Upper lobe of right lung (tissue), 1 donor: ENCODE measurements at places on chromosomes 7 and 10.

DNA sequence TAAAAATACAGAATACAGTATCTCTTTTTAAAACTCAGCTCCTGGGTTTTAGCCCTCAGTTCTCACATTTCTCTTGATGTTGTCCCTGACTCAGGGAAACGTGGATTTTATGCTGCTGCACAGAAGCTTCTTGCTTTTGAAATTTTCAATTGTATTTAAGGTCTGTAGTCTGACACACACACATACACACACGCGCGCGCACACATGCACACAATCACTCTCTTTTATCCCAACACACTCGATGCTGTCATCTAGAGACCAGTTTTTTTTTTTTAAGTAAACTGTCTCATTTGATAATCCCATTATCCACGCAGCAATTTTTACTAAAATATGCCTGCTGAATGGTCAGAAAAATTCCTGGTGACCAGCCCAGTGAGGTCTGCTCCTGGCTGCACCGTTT lies 108.6 kb downstream of the KMT2E start:
- DNase-seq, result no peak

DNA sequence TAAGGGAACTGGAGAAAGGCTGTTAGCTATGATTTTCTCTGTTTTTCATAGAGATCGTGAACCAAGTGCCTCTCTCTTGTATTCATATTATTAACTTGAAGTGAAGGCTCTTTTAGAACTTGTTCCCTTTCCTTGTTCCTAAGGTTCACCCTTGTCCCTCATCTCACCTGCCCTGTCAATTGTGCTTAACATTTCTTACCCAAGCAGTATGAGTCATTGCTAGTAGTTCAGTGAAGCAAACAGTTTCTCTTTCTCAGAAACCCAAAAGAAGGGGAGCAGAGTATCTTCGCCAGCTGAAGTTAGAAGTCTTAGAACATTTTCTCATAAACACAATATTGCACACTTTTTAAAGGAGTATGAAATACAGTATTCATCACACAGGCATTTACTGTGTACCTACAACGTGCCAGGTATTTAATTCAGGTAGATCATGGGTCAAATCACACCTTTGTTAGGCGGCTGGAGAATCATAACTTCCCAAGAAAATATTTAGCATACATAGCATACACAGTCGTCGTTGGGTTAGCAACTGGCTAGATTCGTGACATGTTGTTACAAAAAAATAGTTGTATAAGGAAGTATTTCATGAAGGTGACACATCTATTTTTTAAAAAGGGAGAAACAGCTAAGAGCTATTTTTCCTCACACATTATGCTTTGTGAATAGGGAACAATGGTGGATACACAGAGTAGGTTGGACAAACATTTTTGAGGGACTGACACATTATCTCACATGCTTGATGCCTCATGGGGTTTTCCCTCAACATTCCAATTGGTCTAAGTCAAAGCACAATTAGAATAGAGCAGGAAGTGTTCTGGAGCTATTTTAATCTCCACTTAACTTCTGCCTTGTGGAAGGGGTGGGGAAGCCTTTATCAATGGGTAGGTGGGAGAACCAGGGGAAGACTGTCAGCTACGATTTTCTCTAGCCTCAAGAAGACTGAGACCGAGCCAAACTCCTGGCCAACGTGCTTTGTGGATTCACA lies 13.2 kb downstream of the HDAC9 start:
- no peak for DNase-seq

GRCh38 chr7:111561904-111562732 lies at the start of gene IMMP2L:
IMMP2L (minus strand) TSS chr7:111562492.
- peak; percentile 95 for DNase-seq

GRCh38 chr7:151459726-151460473 lies 20.0 kb upstream of the CRYGN start:
- peak; percentile 81 for DNase-seq

GRCh38 chr7:90677486-90678404 lies 81.6 kb downstream of the CDK14 start:
- DNase-seq, result no peak

- DNase-seq, result no peak
Measured at GRCh38 chr10:1187855-1188557, 131.8 kb downstream of the WDR37 start.

GRCh38 chr7:73353243-73353642 lies 25.3 kb downstream of the FKBP6 start:
- DNase-seq, result no peak

DNA sequence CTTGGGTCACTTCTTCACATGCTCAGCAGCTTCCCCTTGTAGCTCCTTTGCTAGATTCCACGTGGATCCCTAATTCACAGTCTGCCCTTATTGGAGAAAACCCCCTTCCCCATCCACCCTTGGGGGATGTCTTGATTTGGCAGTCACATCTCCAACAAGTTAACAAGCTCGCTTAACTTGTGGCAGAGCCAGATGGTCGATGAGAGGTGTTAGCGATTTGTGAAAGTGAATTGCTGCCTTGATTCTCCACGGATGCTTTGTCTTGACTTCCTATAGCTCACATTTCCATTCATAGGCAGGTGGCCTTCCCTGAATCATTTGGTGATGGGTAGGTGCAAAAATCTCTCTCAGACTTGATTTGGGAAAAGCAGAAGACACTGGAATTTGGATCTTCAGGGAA lies 387.9 kb downstream of the TCERG1L start:
- no peak for DNase-seq

DNA sequence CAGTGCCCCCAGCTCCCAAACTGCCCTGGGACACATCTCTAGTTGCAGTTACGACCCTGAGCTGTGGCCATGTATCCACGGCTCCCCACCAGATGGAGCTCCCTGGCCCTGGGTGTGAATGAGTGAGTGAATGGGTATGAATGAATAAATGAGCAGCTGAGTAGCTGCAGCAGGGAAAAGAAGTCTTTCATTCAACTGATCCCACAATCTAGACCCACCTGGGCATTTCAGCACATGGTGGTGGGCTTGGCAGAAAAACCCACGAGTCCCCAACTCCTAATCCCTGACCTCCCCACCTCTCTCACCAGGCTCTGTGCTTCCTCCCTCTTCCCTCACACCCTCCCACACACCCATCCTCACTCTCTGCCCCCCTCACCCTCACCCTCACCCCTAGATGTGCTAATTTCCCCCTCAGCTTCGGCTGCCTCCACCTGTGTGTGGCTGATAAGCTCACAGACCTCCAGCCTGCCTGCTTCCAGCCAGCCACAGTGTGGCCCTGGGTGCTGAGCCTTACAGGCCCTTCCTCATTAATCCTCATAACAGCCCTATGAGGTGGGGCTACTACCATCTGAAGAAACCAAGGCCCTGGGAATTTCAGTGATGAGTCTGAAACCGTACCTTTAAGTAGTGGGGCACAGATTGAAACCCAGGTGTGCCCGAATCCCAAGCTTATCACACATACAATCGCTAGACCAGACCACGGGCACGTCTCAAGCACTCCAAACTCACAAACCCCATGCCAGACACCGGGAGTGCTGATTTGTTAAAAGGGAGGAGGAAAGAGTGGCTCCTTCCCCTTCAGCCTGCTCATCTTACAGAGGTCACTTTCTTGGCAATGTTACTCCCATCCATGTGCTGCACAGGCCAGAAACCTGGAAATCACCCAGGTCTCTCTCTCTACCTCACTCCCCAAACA lies 2.2 kb upstream of the ATP6V1F start:
- no peak for DNase-seq

- no peak for DNase-seq
Measured at GRCh38 chr10:109047856-109048255, 875.5 kb downstream of the XPNPEP1 start.

- no peak for DNase-seq
Measured at GRCh38 chr10:31126593-31126992, 94.9 kb upstream of the ZNF438 start.

DNA sequence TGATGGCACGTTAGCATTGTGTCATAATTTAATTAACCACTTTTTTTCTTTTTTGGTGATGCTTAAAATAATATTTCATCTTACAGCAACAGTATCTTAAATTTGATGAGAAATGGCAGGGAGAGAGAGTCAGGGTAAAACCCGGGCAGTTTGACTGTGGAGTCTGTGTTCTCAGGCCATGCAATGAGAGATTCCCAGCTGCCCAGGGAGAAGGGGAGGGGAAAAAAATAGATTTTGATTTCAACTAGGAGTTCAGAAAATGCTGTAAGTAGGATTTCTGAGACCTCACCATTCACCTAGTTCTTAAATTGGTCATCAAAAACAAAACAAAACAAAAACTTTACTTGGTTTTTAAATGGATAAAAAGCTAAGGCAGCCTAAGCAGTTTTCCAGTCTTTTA lies 37.4 kb upstream of the XPNPEP1 start:
- no peak for DNase-seq
